ENCODE measurements at places on chromosomes 13 and 19. TPM values are rescaled to one million over a fixed set of nuclear protein-coding genes. Genes with fewer than 3 reads are reported as not detected.

DNA sequence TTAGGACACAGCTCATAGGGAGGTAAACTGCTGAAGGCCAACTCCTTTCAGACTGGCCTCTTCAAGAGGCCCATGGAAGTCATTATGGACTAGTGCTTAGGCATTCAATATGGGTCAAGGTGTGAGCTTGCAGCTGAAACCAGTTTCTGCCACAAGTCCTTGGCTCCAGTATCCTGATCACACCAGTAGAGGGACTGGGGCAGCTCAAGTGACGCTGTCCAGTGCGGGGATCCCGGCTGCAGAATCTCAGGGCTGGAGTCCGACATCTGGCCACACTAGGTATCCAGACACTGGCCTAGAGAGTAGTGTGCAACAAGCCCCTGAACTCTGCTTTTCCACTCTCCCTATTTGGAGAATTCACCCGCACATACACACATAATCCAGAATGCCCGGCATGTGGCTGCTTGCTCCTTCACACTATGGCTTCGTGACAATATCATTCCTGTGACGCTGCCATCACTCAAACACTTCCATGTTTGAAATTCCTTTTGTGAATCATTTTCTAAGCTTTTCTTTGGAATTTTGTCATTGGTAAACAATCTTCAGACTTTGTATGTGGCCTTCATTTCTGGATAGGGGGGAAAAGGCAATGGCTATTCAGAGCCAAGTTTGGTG is 425.1 kb downstream of the EFNB2 start:
- DNase-seq: no peak

- no peak for DNase-seq
Observed at GRCh38 chr19:55257461-55258420, 1.1 kb downstream of the PPP6R1 start.

The JAK3 gene
- total RNA-seq: 30.8 TPM

The POU2F2 gene
- total RNA-seq: 9.8 TPM
